ENCODE measurements at places on chromosomes 12 and 14.

GRCh38 chr12:94815958-94816357 lies 165.6 kb upstream of the TMCC3 start:
- no peak for DNase-seq

- no peak for DNase-seq
Measured at GRCh38 chr14:34616360-34616759, 13.6 kb downstream of the SNX6 start.

- no peak for DNase-seq
Measured at GRCh38 chr12:51972849-51973273, 21.4 kb downstream of the ACVR1B start.

DNA sequence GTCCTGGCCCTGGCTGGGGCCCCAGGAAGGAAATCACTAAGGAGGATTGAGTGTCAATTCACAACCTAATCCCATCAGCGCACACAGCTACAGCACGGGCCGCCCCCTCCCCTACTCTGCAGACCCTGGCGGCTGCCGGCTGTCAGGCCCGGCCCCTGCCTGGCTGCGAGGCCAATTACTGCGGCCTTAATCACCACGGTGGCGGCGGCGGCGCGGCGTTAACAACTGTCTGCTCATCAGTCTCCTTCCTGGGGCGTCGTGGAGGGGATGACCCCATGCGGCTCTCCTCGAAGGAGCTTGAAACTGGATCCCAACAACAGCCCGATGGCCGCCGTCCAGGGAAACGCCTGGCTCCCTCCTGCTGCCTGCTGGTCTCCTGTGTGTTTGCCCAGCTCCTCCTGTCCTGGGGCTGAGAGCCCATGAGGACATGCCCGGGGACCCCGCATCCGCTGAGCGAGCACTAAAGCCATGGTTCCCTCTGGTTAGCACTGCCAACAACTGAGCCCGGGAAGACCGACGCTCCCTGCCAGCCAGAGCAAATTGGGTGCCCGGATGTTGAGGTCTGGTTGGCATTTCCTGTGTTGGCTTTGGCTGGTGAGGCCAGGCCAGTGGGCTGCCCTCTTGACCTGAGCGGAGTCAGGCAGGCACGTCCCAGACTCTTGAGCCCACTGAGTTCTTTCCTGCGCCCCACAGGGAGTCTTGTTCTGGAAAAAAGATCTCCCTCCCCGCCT lies 21.8 kb upstream of the EIF2B2 start:
- no peak for DNase-seq

DNA sequence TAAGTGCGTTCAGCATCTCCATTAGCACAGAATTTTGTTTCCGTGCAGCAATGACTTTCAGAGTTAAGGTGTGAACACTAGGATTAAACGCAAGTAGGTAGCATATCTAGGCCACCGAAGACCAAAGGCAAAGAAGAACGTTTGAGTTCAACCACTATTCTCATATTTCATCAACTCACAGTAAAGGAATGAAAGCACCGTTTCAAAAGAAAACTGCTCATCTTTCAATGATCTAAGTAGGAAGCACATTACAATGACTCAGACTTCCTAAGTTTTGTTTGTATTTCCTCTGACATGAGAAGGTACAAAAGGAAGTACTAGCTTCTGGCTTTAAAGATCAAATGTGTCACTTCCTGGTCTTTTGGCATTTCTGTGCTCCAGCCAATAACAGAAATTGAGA lies 57.6 kb downstream of the ACADS start:
- DNase-seq, result no peak

GRCh38 chr14:63941023-63941422 lies 88.2 kb downstream of the SYNE2 start:
- DNase-seq, result no peak

DNA sequence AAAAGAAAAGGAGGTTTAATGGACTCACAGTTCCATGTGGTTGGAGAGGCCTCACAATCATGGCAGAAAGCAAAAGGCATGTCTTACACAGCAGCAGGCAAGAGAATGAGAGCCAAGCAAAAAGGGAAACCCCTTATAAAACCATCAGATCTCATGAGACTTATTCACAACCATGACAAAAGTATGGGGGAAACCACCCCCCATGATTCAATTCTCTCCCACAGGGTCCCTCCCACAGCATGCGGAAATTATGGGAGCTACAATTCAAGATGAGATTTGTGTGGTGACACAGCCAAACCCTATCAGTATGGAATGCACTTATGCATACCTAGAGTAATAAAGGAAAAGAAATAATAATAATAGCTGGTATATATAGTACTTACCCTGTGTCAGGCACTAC lies 4.5 kb upstream of the GLIPR1 start:
- no peak for DNase-seq

DNA sequence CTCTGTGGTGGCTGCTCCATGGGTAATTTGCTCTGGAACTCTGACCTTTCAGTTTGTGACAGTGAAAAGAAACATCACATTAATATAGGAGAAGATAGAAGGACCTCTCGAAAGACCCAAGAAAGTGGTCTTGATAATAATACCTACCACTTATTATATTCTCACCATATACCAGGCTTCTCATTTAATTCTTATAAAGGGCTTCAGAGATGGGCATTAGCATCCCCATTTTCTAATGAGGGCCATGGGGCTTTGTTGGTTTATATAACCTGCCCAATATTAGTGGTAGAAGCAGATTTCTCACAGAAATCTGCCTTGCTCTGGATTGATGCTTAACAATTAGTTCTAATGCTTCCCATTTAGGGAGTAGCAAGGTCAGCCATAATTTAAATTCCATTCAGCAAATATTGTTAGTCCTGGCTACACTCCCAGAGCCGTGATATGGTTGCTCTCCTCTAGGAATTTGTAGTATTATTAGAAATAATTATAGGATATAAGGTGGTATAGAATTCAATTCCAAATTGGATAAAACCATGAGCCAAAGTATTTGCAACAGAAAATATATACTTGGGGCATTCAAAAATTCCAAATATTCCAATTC lies 7.4 kb upstream of the AMIGO2 start:
- no peak for DNase-seq

- peak; percentile 25 for DNase-seq
Measured at GRCh38 chr14:102917469-102918211, 4.8 kb upstream of the AMN start.

DNA sequence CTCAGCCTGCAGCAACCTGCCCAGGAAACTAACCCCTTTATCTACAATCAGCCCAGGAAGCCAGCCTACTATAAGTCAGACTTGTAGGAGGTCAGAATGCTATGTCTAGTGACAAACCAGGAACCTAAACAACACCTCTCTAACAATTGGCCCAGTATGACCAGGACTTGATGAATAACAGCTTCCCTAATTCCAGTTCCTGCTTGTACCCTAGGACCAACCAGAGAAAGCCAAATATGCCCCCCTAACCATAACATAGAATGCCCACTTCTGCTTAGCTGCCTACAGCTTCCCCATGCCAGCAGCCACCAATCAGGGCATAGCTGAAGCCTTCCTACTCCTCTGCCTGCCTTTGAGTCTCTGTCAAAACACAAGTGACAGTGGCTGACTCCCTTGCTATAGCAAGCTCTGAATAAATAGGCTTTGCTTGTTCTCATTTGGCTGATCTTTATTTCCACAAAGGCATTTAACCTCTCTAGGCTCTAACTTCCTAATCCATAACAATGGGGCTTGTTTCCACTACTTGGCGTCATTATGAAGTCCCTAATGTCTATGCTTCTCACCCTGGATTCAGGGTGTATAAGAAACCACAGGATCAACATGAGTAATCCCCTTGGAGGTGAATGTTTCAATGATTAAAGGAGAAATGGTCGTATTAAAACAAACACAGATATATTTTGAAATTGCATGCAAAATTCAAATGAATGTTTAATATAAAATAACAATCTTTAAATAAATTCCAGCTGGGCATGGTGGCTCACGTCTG lies 220.2 kb downstream of the ANO6 start:
- no peak for DNase-seq

GRCh38 chr12:106301611-106302321 lies 767 bp upstream of the TCP11L2 start:
- DNase-seq, result peak; percentile 40

GRCh38 chr12:121748571-121749265 lies 36.2 kb downstream of the TMEM120B start:
- DNase-seq, result no peak

DNA sequence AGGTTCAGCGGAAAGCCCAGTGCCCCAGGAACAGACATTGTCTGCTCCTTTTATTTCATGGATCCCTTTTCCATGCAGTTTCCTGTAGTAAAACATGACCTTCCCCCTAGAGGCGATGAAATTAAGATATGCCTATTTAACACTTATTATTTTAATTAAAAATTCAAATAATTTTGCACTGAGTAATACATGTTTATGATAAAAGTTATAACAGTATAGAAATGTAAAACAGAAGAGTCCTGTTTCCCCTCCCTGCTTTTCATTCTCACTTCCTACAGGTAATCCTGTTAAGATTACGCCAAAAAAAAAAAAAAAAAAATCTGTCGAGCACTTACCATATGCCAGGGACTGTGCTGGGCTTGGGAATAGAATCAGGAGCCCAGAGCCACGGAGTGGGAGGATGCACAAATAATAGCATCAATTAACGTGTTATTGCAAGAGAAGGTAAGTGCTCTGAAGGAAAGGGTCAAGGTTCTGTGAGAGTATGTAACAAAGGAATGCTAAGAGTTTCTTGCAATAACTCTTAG lies 830 bp upstream of the LPCAT3 start:
- DNase-seq, result no peak

DNA sequence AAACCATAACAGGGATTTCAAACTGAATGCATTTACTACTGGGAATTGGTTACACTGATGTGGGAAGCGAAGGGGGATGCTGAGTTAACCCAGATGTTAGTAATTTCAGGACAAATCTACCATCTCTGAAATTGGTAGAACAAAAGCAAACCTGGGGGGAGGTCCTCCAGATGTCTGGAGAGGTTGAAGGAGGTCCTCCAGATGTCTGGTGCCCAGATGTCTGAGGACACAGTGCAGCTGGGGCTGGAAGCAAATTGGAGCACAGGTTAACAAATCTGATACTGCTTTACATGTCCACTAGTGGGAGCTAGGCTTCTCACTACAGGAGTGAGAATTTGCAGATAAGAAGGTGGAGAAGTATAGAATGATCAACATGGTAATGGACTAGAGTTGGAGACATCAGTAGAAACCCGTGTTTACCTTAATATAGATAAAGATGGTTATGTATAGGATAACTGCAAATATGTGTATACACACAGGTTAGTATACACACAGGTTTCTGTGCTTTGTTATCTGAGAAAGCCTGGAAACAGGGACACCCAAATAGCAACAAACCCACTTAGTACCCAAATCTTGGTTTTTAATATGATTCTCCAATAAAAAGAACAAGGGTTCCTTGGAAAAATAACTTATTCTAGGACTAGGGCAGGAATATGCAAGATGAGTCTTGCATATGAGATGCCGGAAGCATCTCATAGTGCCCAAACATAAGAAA lies 162.5 kb downstream of the C12orf50 start:
- no peak for DNase-seq

DNA sequence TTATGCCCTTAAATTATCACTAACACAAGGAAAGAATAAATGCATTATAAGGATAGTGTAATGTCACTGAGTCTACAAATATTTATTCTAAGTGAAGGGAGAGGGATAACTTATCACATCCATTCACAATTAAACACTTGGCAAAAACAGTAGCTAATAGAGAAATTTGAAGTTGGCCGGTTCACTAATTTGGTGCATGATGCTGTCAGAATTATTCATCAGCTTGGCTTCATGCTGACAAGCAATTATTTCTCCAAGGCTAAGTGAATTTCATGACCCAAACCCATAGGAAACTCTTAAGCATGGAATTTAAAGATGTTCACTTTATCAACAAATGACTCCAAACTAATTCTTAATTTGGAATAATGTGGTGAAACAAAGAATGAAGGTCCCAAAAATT lies 25.0 kb upstream of the NR1H4 start:
- no peak for DNase-seq

DNA sequence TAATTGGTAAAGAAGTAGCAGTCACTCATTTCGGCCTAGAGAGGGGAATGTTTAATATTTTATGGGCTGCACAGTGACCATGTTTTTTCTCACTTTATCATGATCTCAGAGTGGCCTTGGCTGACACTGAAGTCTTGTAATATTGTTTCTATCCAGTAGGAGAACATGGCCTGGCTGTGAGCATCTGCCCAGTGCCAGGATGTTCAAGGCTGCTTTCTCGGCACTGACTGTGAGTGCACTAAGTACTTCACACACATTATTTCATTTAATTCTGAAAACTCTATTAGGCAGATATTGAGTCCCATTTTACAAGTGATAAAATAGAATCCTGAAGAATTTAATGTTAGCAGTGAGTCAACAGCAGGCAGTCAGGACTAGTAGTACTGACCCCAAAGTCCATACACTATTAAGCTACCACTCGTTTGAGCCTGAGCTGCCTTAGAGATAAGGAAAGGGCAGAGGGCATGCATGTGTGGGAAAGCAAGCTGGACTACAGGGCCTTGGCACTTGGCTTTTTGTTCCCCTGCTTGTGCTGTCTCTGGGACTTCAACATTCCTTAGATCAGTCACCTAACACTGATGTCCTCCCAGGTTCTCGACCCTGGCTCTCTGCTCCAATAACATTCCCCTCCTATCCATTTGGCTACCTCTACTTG lies 42.2 kb upstream of the APPL2 start:
- no peak for DNase-seq
